Right renal cortex interstitium (tissue), 3 donors: ENCODE measurements at places on chromosomes 5 and 9. TPM values are rescaled to one million over a fixed set of nuclear protein-coding genes. Genes with fewer than 3 reads are reported as not detected.

DNA sequence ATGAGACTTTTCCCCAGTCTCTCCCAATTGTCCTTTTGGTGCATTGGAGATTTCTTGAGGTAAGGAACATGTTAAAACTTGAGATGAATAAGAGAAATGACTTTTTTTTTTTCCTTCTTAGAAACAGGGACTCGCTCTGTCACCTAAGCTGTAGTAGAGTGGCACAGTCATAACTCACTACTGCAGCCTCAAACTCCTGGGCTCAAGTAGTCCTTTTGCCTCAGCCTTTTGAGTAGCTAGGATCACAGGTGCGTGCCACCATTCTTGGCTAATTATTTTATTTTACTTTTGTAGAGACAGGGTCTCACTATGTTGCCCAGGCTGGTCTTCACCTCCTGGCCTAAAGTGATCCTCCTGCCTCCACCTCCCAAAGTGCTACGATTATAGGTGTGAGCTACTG is 25.9 kb downstream of the CDC42SE2 start:
- DNase-seq = no peak

- no peak for DNase-seq
These were observed 642.1 kb downstream of the KCTD16 start for GRCh38 chr5:144812763-144813162.

- no peak for DNase-seq
These were observed 48.8 kb upstream of the GALNT10 start for GRCh38 chr5:154141745-154142221.

- DNase-seq = no peak
These were observed 172.2 kb upstream of the SNX2 start for GRCh38 chr5:122602700-122603099.

DNA sequence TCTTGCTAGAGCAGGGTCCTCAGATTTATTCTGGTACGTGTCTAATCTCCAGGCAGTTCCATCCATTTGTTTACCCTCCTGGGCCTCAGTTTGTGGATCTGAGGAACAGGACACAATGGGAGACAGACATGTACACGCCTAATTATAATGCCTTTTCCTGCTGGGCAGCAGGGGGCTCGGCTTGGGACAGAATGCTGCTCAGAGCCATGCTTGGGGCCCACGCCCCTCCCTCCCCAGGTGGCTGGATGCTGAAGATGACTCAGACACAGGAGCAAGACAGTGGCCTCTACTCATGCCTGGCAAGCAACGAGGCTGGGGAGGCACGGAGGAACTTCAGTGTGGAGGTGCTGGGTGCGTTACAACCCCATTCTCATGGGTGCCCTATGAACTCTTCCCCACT is 72.7 kb upstream of the ASS1 start:
- DNase-seq = no peak

- no peak for DNase-seq
These were observed 4.3 kb upstream of the SPATA6L start for GRCh38 chr9:4670591-4670990.

GRCh38 chr9:112037281-112038016 is 137.6 kb downstream of the SUSD1 start:
- no peak for DNase-seq

- no peak for DNase-seq
These were observed 627.7 kb downstream of the CCDC171 start for GRCh38 chr9:16180546-16180945.

- DNase-seq = no peak
These were observed 19.3 kb downstream of the DMRT3 start for GRCh38 chr9:995781-996180.

- DNase-seq = no peak
These were observed 4.6 kb downstream of the CEL start for GRCh38 chr9:133066181-133066983.

DNA sequence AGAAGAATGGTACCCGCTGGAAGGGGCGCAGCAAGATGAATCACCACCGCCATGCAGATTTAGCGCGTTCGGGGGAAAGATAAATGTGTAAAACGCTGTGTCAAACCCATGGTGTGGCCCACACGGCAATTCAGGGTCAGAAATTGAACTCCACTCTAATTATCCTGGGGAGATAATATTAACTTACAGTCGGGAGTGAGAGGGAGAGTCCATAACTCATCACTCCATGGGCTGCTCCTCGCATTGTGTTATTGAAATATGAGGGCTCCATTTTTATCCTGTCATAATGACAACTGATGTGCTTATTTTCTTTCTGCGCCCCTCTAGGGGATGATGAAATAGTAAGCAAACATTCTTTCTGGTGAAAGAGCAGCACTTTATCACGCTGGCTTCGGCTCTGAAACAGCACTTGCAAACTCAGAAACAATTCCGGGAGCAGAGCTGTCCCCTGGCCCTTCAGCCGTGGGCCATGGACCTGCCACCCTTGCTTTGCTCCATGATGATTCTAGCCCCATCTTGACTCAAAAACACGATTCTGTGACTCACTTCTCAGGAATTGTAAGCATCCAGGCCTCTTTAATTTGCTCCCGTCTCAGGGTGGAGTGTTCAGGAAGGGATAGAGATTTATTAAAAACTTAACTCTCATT is 431.6 kb downstream of the IRX1 start:
- no peak for DNase-seq

GRCh38 chr9:70832492-70832891 is 288.9 kb downstream of the TRPM3 start:
- no peak for DNase-seq

DNA sequence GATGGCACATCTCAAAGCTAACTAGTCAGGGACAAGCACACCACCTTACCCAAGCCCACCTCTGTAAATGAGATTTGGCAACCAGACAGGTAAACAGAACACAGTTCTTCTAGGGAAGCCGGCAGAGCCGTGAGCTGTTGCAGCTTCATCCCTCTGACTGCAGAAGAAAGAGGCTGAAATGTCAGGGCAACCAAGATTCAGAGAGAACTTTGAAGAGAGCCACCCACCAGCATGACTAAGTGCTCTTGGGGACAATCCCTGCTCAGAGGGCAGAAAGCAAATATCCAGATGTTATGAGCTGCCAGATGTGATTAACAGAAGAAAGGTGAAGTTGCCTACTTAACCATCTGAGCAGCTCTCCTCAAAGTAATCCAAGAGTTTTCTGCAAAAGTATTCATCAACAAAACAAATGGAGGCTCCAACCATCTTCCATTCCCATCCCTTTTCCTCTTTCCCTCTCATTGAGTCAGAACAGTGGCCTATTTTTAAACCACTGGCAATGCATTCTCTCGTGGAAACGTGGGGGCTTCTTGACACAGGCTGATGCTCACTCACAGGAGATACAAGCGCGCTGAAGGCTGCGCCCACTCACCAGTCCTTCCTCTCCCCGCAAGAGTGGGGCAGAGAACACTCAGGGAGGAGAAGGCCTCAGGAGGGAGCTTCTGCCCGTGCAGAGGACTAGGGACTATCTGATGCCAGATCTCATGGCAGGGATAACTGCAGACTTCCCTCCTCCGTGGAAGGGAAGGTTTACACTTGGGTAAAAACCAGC is 57.1 kb downstream of the SLIT3 start:
- no peak for DNase-seq

DNA sequence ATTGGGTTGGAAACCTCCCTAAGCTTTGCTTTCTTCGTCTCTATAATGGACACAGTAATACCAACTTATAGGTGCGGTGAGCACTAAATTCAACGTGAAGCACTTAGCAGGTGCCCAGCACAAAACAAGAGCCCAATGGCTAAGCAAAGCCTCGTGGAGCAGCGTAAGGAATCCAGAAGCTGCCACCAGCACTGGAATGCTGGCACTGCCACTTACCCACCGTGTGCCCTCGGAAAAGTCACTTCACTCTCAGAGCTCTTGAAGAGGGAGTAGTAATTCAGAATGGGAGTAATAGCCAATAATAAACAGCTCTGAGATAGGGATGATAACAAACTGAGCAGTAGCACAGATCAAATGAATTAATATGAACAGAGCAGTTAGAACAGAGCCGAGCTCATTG is 16.4 kb downstream of the DAP start:
- no peak for DNase-seq

The OTP gene
- polyA plus RNA-seq = not detected

The CRHBP gene
- 25.7 TPM for polyA plus RNA-seq

The CDH9 gene
- polyA plus RNA-seq = 12.7 TPM

The NINJ1 gene
- 40.2 TPM for polyA plus RNA-seq

The NMUR2 gene
- polyA plus RNA-seq = 0.15 TPM

The NR5A1 gene
- polyA plus RNA-seq = not detected
